ENCODE measurements at places on chromosomes 7 and 10. TPM values are rescaled to one million over a fixed set of nuclear protein-coding genes. Genes with fewer than 3 reads are reported as not detected.

Gene FBXL13
- 1.1 TPM for total RNA-seq

Gene PBLD
- 4.9 TPM for total RNA-seq

Gene SUN3
- total RNA-seq, result not detected

Gene GRIFIN
- total RNA-seq, result not detected

Gene ANXA8L1
- total RNA-seq, result 10.3 TPM

Gene PMPCB
- 71.6 TPM for total RNA-seq

Gene HERPUD2
- total RNA-seq, result 26.1 TPM

Gene TMEM229A
- total RNA-seq, result not detected
